ENCODE measurements at places on chromosomes 12 and 14.

GRCh38 chr14:76776428-76777251, 15.4 kb downstream of the VASH1 start:
- no peak for DNase-seq

GRCh38 chr12:31931796-31932715, 27.2 kb upstream of the RESF1 start:
- DNase-seq = no peak

GRCh38 chr14:89635615-89636014, 218.6 kb upstream of the FOXN3 start:
- DNase-seq = no peak

- no peak for DNase-seq
Measured at GRCh38 chr14:44712024-44712815, 205.1 kb upstream of the FSCB start.

DNA sequence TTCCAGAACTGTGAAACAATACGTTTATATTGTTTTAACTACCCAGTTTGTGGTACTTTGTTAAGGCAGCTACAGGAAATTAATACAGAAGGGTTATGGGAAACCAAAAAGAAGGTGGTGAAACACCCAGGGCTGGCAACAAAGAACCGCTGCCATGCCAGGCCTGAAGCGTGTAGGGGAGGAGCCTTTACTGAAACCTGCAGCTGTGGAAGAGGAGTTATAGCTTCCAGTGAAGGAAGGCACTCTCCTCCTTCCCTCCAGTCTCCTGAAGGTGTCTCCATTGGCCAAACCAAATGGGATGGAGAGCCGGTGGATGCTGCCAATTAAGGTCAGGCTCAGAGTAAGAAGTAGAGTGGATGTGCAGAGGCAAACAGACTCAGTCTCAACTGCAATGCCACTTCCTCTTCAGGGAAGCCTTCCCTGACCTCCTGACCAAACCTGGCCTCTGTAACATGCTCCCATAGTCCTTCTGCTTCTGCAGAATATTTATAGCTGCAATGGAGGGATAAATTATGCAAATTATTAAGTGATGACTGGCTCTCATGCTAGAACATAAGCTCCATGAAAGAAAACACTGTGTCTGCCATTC, 168.3 kb downstream of the DAD1 start:
- no peak for DNase-seq

DNA sequence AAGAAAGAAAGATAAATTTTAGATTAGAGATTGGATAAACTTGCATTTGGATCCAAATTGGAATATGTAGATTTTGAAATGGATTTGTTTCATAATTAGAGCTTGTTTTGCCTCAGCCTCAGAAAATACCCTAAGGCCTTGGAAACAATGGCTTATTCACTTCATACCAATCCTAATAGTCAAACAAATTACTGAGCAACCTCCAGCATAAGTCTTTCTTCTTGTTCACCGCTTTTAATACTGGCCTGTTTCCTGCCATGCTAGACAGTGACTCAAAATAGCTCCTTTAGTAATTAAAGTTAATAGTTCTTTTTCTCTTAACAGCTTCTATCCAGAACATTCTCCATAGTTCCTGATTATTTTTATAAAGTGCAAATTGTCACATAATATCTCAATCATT, 110.9 kb upstream of the DNM1L start:
- DNase-seq = no peak

DNA sequence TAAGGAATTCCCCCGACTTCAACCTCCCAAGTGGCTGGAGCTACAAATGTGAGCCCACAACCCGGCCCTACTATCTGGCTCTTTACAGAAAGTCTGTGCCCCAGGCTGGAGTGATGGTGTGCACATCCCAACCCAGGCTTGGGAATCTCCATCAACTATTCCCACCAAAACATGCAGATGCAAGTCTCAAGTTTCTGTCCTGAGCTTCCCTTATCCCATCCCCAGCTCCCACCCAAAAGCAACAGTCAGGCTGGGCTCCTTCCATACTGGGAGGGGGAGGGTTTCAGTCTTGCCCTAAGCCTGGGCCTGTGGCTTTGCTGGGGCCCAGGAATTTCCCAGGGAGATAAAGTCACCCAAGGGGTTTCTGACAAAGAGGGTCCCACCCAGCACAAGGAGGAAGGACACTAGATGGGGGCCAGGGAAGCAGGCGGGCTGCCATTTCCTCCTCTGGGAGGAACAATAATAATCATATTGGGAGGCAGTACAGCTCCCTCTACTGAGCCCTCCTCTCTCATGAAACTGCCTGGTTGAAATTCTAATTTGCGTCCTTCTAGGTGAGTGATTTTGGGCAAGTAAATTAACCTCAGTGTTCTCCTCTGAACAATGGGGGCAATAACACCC, 8.0 kb downstream of the SLC8B1 start:
- no peak for DNase-seq

GRCh38 chr14:78425330-78425729, 255.2 kb downstream of the NRXN3 start:
- DNase-seq = no peak

- no peak for DNase-seq
Measured at GRCh38 chr12:92297405-92297804, 151.8 kb upstream of the BTG1 start.

DNA sequence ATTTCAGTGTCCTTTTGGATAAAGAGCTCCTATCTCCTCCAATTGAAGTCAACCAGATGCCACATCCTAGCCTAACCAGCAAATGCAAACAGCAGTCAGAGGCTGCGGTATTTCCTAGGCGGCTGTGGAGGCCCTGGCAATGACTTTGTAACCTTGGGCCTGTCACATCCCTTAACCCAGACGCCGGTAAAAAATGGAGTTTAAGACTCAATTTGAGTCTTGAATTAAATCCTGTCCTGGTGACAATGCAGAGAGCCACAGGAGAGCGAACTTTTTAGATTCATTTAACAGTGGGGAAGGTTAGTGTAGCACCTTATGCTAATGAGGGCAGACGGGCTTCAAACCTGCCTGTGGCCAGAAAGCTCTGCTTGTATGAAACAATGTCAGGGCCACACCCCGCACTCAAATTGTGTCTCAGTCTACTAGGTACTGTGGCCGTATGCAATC, 1.3 kb downstream of the C12orf75 start:
- DNase-seq = no peak

DNA sequence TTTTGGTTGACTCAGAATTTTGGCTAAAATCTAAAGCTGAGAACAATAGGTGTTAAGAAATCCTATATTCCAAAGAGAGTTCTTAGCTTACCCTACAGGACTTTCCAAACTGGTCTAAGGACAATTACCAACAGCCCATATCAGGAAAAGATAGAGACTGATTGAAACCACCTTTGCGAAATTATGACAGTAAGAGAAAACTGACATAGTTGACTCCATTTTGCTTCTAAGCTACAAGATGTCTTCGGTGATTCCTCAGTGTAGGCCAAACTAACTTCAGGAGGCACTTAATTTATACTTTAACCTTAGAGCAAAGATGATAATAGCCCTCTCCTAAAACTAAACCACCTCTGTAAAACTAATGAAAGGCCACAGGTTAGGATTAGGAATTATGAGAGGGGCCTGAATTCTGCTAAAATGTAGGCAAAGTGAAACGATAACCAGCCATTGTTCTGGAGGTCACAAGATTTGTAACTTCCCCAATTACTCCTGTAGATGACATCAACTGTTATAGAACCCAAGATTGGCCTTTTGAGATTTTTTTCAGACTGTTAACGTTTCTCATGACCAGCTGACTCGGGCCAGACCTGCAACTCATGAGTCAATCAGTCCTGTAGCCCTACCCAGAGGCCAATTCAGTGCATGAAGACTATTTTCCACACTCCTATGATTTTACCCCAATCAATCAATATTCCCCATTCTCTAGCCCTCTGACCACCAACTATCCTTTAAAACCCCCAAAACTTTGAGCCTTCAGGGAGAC, 43.0 kb downstream of the KLRG1 start:
- DNase-seq = no peak

DNA sequence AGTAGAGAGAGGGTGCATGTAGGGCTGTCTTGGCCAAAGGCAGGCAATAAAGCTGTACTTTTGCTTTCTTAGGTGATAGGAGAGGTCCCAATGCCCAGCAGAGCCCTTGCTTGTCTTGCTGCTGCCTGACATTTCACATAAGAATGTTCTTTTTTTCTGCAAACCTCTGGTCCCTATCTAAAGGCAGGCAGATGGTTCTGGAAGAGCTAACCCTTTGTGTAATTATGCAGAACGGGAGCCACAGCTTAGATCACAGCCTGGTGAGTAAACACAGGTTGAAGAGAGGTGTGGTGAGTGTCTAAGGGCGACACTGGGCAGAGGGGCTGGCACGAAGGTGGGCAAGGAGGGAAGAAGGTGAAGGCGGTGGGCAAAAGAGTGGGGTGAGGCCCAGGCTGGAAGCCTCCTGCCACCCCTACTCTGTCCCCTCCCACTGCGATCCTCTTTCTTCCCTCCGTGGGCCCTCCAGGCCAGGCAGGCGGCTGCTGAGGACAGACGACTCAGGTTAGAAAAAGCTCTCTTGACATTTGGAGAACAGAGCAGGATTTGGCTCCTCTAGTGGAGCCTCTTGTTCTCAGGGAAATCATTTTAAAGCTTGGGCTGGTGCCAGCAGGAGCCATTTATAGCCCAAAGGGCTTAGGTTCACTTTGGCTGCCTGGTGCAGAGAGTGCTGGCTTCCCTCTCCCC, 42.8 kb downstream of the PRMT8 start:
- DNase-seq = no peak

- no peak for DNase-seq
Measured at GRCh38 chr12:118332511-118332910, 40.2 kb downstream of the TAOK3 start.

GRCh38 chr14:38248321-38249028, 7.4 kb downstream of the CLEC14A start:
- no peak for DNase-seq

- DNase-seq = no peak
Measured at GRCh38 chr12:105874121-105874520, 264.6 kb downstream of the NUAK1 start.

DNA sequence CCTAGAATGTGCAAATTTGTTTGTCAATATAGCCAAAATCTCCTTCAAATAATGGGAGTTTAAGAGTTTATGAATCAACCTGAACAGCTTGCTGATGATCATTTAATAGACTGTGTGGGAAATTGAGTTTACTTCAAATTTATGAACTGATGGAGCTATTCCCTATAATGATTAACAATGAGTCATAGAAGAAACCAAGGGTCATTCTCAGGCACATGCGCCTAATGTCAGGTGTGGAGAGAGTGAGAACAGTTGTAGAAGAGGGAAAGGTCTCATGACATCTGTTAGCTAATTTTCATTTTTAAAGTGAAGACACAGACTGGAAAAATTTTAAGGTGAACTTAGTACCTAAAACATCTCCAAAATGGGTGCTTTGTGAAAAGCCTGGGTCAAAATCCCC, 191.8 kb downstream of the BMP4 start:
- no peak for DNase-seq

- no peak for DNase-seq
Measured at GRCh38 chr12:105721051-105721825, 390.7 kb downstream of the C12orf75 start.

GRCh38 chr12:123475246-123475703, 17.3 kb downstream of the SNRNP35 start:
- DNase-seq = no peak

GRCh38 chr14:20969336-20969735, 14.0 kb downstream of the RNASE2 start:
- no peak for DNase-seq

GRCh38 chr14:53714495-53715192, 242.0 kb downstream of the BMP4 start:
- DNase-seq = no peak

GRCh38 chr12:102540815-102541385, 60.5 kb upstream of the IGF1 start:
- no peak for DNase-seq

- no peak for DNase-seq
Measured at GRCh38 chr14:38521591-38521990, 265.7 kb upstream of the CLEC14A start.

DNA sequence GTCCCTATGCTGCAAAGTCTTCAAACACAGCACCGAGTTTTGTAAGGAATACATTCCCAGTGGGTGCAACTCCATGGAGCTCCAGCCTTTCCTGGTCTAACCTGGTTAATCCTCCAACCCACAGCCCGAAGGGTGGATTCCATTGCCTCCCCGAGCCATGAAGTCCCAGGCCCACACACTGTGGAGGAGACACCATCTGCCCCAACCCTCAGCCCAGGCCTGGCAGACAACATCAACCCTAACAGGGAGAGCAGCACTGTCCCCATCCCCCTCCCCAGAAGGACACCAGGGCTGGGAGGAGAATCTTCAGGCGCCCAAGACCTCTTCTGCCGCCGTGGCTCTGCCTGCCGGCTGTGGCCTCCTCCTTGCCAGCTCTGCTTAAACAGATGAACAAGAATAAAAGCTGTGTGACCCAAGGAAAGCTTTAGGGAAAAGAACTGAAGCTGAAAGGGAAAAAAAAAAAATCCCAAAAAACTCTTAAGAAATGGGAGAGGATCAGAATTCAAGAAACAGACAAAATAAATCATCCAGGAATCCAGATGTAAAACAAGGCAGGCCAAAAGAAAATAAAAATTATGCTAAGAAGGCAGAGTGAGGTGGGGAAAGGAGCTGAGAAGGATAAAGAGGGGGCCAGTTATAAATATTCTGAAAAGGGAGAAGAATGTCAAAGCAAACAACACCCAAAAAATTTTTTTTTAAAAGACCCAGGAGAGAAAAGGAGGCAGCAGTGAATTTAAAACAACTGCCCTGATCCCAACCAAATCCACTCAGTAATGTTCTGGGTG, 16.0 kb upstream of the ZFP36L1 start:
- no peak for DNase-seq

DNA sequence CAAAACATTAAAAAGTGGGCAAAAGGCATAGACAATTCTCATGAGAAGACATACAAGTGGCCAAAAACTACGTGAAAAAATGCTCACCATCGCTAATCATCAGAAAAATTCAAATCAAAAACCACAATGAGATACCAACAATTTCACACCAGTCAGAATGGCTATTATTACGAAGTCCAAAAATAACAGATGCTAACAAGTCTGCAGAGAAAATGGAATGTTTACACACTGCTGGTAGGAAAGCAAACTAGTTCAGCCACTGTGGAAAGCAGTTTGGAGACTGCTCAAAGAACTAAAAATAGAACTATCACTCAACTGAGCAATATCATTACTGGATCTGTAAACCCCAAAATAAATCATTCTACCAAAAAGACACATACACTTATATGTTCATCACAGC, 76.2 kb downstream of the PRKD1 start:
- no peak for DNase-seq

GRCh38 chr14:34227834-34228649, 234.0 kb downstream of the SPTSSA start:
- peak; percentile 44 for DNase-seq

DNA sequence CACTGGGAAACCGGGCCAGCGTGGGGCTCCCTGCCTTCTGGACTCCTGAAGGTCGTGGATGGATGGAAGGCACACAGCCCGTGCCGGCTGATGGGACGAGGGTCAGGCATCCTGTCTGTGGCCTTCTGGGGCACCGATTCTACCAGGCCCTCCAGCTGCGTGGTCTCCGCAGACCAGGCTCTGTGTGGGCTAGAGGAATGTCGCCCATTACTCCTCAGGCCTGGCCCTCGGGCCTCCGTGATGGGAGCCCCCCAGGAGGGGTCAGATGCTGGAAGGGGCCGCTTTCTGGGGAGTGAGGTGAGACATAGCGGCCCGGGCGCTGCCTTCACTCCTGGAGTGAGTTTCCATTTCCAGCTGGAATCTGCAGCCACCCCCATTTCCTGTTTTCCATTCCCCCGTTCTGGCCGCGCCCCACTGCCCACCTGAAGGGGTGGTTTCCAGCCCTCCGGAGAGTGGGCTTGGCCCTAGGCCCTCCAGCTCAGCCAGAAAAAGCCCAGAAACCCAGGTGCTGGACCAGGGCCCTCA, 26.9 kb downstream of the HIP1R start:
- no peak for DNase-seq

Data from GM12891 (cell line).